Peyer's patch (tissue), 4 donors: ENCODE measurements at places on chromosomes 6 and 20. TPM values are rescaled to one million over a fixed set of nuclear protein-coding genes. Genes with fewer than 3 reads are reported as not detected.

- no peaks in the 10 kb centered on the region for H3K27me3 ChIP-seq
- no peak overlapping the region for H3K4me3 ChIP-seq
- DNase-seq, result no peak
- peaks cover 17% of the 10 kb centered on the region for H3K4me1 ChIP-seq
- H3K36me3 ChIP-seq, result no peaks in the 10 kb centered on the region
- H3K27ac ChIP-seq, result no peak overlapping the region
Observed at GRCh38 chr6:23659125-23659524, 466.9 kb upstream of the NRSN1 start.

GRCh38 chr6:166402582-166403277 is 20.0 kb upstream of the MPC1 start:
- H3K4me3 ChIP-seq, result no peak overlapping the region
- H3K36me3 ChIP-seq, result no peaks in the 10 kb centered on the region
- no peak for DNase-seq
- no peaks in the 10 kb centered on the region for H3K27me3 ChIP-seq

- no peaks in the 10 kb centered on the region for H3K36me3 ChIP-seq
- no peak overlapping the region for H3K27ac ChIP-seq
- H3K4me1 ChIP-seq, result no peaks in the 10 kb centered on the region
- DNase-seq, result no peak
- no peaks in the 10 kb centered on the region for H3K27me3 ChIP-seq
Observed at GRCh38 chr6:55919716-55920308, 44.4 kb upstream of the BMP5 start.

DNA sequence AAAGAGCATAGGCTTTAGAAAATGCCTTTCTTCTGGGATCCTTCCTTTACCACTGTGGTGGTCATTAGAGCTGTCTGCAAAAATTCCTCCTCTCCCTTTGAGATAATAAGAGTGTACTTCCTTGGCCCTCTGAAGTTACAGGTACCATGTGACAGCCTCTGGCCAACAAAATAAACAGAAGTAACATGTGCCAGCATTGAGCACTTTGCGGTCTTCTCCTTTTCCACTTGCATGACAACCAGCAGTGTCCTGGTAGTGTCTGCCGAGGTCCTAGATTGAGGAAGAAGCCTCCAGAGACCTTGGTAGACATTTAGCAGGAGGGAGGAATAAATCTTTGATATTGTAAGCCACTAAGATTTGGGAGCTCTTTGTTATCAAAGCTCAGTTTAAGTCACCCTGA is 87.5 kb upstream of the ARID1B start:
- H3K4me1 ChIP-seq, result no peaks in the 10 kb centered on the region
- H3K36me3 ChIP-seq, result no peaks in the 10 kb centered on the region
- no peak overlapping the region for H3K4me3 ChIP-seq
- H3K27ac ChIP-seq, result no peak overlapping the region
- no peaks in the 10 kb centered on the region for H3K27me3 ChIP-seq
- no peak for DNase-seq

DNA sequence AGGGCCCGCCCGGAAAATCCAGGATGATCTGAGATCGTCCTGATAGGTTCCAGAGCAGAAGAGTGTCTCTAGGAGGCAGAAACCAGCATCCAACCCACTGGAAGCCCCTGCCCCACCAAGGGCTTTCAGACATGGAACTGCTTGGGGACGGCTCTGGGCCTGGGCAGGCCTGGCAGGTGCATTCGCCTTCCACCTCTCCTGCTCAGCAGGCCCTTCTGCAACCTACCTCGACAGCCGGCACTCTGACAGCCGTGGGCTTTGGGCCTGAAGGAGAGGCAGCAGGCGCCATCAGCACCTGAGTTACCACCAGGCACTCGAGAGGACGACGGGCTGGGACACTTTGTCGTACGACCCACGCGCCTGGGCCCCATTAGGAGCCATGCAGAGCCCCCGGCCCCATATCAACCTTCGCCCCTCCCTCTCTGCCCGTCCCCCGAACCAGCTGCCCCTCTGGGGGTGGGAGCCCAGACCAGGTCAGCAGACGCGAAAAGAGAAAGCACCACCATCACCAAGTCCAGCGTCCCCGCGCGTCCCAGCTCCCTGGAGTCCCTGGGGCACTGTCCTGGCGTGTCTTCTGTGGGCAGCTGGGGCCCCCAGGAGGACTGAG is 44.6 kb downstream of the KCNQ2 start:
- H3K27ac ChIP-seq, result no peak overlapping the region
- no peak for DNase-seq
- H3K27me3 ChIP-seq, result no peaks in the 10 kb centered on the region
- no peaks in the 10 kb centered on the region for H3K36me3 ChIP-seq

DNA sequence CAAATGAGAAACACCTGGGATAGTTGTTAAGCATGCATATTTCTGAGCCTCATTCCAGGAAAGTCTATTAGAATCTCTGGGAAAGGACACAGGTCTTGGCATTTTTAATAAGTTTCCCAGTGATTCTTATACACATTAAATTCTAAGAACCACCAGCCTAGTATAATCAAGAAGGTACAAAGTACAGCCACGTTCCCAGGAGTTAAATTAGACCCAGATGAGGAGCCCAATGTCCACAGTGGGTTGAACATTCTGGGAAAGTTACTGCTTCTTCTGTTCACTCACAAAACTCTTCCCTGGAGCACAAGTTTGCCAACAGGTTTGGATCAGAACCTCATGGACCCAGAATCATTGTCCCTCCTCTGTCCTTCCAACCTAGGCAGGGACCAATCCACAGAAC is 90.4 kb downstream of the RCAN2 start:
- H3K36me3 ChIP-seq, result no peaks in the 10 kb centered on the region
- H3K4me3 ChIP-seq, result no peak overlapping the region
- no peaks in the 10 kb centered on the region for H3K27me3 ChIP-seq
- H3K27ac ChIP-seq, result no peak overlapping the region
- no peaks in the 10 kb centered on the region for H3K4me1 ChIP-seq

DNA sequence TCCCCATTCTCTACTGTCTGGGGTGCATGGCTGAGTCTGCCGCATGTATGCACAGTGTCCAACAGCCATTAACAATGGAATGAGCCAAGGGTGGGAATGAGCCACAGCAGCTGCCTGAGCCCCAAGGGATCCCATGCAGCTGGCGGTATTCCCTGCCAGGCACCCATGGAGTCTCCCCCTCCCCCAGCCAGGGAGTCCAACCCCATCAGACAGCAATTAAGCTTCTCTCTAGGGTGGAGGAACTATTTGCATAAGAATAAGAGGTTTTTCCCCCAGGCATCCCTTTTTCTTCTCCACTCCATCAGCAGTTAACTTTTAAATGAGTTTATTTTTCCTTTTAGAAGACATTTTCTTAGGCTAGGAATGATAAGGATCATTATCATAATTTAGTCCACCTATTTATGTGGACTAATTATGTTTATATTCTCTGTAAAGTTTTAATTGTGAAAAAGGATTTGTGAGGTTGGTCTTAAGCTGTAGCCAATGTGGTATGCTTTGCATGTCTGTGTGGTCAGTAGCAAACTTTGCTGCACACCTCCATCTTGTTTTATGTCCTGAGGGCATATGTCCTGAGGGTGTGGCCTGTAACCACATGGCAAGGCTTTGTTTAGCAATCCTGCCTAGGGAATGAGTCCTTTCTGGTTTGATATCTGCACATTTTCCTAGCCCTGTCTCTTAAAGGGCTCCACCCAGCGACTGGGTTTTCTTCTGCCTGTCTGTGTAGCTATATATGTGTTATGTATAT is 158.9 kb upstream of the OLIG3 start:
- H3K4me3 ChIP-seq, result no peak overlapping the region
- no peak overlapping the region for H3K27ac ChIP-seq
- H3K36me3 ChIP-seq, result no peaks in the 10 kb centered on the region
- no peak for DNase-seq
- peaks cover 17% of the 10 kb centered on the region for H3K4me1 ChIP-seq
- H3K27me3 ChIP-seq, result no peaks in the 10 kb centered on the region

DNA sequence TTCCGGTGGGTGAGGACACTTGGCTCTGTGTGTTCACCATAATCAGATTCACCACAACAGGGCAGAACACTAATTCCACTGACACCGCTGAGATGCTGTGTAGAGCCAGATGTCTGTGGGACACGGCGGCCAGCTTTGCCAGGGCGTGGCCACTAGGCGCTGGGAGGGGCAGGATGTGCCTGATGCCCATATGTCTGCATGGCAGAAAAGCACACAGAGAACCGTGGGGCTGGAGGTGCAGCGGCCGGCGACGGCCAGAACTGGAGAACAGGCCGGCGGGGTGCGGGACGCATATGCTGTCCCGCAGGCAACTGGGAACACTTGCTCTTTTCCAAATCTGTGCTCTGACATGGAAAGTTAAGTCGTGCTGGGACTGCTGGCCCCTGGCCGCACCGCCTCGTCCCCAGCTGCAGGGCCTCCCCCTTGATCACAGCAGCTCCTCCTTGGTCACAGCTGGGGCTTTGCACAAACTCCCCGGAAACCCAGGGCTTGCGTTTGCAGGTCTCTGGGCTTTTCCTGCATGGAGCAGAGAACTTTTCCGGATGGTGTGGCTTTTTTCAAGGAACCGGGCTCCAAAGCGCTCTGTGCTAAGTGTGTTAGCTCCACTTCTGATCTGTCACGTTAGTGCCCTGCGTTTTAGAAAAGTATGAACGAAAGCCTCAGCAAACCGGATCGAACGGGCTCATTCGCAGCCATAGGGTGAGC is 31.1 kb downstream of the NTSR1 start:
- H3K27me3 ChIP-seq, result no peaks in the 10 kb centered on the region
- H3K36me3 ChIP-seq, result no peaks in the 10 kb centered on the region
- peak; percentile 79 for DNase-seq

MCHR2 gene
- not detected for total RNA-seq

GRCh38 chr6:24856901-24857670 is 58.4 kb upstream of the ARMH2 start:
- H3K27ac ChIP-seq, result peak overlapping the region; percentile 72
- no peaks in the 10 kb centered on the region for H3K27me3 ChIP-seq
- H3K4me1 ChIP-seq, result peaks cover 5% of the 10 kb centered on the region
- H3K36me3 ChIP-seq, result no peaks in the 10 kb centered on the region
- no peak for DNase-seq

CLPSL1 gene
- total RNA-seq, result not detected

C6orf15 gene
- not detected for total RNA-seq

GRCh38 chr6:82360552-82360951 is 3.1 kb upstream of the TPBG start:
- no peak for DNase-seq
- no peaks in the 10 kb centered on the region for H3K4me1 ChIP-seq
- H3K27me3 ChIP-seq, result no peaks in the 10 kb centered on the region
- H3K27ac ChIP-seq, result no peak overlapping the region
- no peaks in the 10 kb centered on the region for H3K36me3 ChIP-seq
- no peak overlapping the region for H3K4me3 ChIP-seq

BCLAF1 gene
- 110 TPM for total RNA-seq

FOXS1 gene
- total RNA-seq, result not detected

DNA sequence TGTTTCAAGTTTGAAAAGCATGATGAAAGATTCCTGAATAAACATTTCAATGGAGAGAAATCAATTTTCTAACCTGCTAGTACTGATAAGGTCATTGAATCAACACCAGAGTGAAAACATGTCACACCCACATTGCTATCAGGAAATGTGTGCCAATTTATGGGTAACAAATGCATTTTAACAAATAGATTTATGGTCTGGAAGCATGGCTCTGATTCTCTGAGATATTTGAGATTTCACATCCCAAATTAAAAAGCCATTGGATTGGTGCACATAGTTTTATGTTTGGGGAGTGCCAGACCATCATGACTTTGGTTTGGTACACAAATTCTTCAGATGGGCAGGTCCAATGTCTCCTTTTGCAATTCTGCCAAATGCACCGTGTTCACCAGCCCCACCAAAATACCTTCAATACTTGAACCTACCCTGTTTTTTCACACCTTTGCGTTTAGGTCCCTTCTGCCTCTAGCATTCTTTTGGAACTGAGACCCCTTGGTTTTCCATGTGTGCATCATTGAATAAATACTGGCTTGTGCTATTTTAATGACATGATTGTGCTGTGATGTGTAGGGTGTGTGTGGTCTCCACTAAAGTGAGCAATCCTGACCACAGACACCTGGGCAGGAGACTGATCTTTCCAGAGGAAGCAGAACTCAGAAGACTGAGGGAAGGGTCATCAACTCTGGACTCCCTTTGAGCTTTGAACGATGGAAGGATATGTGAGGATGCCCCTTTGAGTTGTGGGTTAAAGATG is 20.4 kb downstream of the IL20RA start:
- H3K4me1 ChIP-seq, result no peaks in the 10 kb centered on the region
- no peak overlapping the region for H3K27ac ChIP-seq
- H3K36me3 ChIP-seq, result no peaks in the 10 kb centered on the region
- no peak for DNase-seq
- no peak overlapping the region for H3K4me3 ChIP-seq
- no peaks in the 10 kb centered on the region for H3K27me3 ChIP-seq

DNA sequence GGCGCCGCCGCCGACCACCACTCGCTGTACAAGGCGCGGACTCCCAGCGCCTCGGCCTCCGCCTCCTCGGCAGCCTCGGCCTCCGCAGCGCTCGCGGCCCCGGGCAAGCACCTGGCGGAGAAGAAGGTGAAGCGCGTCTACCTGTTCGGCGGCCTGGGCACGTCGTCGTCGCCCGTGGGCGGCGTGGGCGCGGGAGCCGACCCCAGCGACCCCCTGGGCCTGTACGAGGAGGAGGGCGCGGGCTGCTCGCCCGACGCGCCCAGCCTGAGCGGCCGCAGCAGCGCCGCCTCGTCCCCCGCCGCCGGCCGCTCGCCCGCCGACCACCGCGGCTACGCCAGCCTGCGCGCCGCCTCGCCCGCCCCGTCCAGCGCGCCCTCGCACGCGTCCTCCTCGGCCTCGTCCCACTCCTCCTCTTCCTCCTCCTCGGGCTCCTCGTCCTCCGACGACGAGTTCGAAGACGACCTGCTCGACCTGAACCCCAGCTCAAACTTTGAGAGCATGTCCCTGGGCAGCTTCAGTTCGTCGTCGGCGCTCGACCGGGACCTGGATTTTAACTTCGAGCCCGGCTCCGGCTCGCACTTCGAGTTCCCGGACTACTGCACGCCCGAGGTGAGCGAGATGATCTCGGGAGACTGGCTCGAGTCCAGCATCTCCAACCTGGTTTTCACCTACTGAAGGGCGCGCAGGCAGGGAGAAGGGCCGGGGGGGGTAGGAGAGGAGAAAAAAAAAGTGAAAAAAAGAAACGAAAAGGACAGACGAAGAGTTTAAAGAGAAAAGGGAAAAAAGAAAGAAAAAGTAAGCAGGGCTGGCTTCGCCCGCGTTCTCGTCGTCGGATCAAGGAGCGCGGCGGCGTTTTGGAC is 2.0 kb downstream of the SOX4 start:
- H3K27me3 ChIP-seq, result no peaks in the 10 kb centered on the region
- peak overlapping the region; percentile 83 for H3K4me3 ChIP-seq
- no peak for DNase-seq
- H3K27ac ChIP-seq, result peak overlapping the region; percentile 81
- no peaks in the 10 kb centered on the region for H3K4me1 ChIP-seq

ERMARD gene
- 32.6 TPM for total RNA-seq

DNA sequence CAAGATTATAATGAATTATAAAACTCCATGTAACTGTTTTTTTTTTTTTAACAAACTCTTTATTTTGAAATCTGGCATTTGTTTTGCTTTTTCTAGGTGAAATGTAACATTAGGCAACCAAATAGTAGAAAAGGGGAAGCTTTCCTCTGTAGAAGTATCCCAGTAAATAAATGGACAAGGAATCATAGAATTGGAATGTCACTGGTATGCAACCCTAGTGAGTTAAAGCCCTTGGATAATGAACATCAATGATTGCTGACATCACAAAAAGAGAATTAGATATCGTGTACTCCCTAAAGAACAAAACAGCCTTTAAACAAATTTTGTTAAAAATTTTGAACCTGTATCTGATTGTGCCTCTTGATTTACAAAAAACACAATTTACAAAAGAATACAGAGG is 93.9 kb upstream of the OGFRL1 start:
- no peak overlapping the region for H3K27ac ChIP-seq
- H3K27me3 ChIP-seq, result no peaks in the 10 kb centered on the region
- no peaks in the 10 kb centered on the region for H3K36me3 ChIP-seq
- no peaks in the 10 kb centered on the region for H3K4me1 ChIP-seq

MAP7 gene
- 16.5 TPM for total RNA-seq
